CD4-positive, alpha-beta T cell (primary cell): ENCODE measurements at places on chromosomes 2 and 18. TPM values are rescaled to one million over a fixed set of nuclear protein-coding genes. Genes with fewer than 3 reads are reported as not detected.

DOK6 gene
- total RNA-seq, result not detected

PLCD4 gene
- 0.25 TPM for total RNA-seq

MAP4K4 gene
- total RNA-seq, result 92.8 TPM

SNTG2 gene
- total RNA-seq, result 1.5 TPM

STK39 gene
- total RNA-seq, result 7.9 TPM

ALPP gene
- total RNA-seq, result not detected

CRYGD gene
- total RNA-seq, result not detected

SP9 gene
- total RNA-seq, result not detected

ABCG8 gene
- not detected for total RNA-seq

HOXD4 gene
- total RNA-seq, result not detected

CRACDL gene
- total RNA-seq, result 0.36 TPM

SPP2 gene
- total RNA-seq, result not detected

SERPINB4 gene
- not detected for total RNA-seq

FSHR gene
- not detected for total RNA-seq

FAM161A gene
- 0.91 TPM for total RNA-seq

GPR45 gene
- not detected for total RNA-seq

PLGLB1 gene
- 1.5 TPM for total RNA-seq

CYTIP gene
- 474 TPM for total RNA-seq
